Stimulated activated CD8-positive, alpha-beta memory T cell treated with anti-CD3 and anti-CD28 coated beads, Interleukin-7, amount 100 ng/mL, for 48 hours (primary cell): ENCODE measurements at places on chromosomes 1 and 21.

- no peak for DNase-seq
These were observed 54.4 kb downstream of the CNIH3 start for GRCh38 chr1:224670506-224670905.

DNA sequence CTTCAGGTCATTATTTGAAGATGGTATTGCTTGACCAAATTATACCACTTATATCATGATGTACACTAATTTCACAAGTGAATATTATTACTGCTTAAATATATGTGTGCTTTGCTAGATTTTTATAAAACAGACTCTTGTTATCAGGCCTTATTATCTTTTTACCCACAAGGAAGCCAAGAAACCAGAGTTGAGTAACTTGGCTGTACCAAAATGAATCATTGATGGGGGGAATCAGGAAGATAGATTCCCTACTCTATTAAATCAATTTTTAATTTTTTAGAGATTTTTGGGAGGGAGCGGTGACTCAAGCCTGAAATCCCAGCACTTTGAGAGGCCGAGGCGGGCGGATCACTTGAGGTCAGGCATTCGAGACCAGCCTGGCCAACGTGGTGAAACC lies 16.0 kb upstream of the SCCPDH start:
- no peak for DNase-seq

DNA sequence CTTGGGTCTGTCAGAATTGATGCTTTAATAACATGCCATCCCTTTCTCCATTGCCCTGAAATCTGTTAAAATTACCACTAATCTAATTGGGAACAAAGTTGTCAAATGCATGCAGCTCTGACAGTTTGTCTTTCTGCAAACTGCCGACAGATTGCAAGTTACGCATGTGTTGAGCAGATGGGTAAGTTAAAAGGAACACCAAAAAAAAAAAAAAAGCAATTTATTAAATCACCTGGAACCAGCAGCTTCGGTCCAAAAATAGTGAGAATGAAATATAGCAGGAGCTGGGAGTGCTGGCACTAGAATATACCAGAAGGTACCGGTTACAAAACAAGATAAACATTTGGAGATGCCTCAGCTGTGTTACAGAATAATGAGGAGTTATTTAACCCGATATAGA lies 149.6 kb upstream of the C1orf87 start:
- no peak for DNase-seq

- DNase-seq = no peak
These were observed 37.0 kb downstream of the COL6A1 start for GRCh38 chr21:46018615-46019014.
